Thoracic aorta (tissue), 2 donors: ENCODE measurements at places on chromosomes 13 and 19.

- no peak for DNase-seq
Observed at GRCh38 chr19:41792513-41793413, 3.6 kb upstream of the CEACAM3 start.

- peak; percentile 20 for DNase-seq
Observed at GRCh38 chr19:37902668-37903067, 3.7 kb downstream of the WDR87 start.

DNA sequence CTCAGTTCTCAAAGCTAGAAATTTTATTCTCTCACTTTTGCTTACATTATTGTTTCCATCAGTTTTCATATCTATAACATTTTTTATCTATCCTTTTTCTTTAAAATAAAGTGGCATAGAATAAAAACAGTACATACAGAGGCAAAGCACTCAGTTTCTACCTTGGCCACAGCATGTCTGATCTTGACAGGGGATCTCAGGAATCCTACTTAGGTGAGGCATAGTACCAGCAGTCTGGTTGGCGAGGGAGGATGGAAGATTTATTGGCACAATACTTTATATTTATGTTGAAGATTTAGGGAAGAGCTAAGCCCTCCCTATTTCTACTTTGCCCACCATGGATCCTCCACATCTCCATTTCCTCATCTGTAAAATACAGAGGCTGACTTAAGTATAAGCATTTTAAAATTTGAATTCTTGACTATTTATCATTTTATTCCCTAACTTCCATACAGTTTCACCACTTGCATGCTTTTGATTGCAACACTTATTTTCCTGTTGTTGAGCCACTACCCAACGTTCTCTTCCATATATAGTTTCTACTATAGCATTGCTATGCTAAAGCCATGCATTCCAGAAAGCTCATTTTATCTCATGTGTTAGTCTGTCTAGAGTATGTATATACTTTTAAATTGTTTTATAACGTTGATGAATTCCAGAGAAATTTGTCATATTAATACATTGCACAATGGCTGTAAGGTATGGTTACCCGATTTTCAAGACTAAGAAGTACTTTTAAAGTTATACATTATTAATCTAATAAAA lies 506.7 kb downstream of the KCTD12 start:
- no peak for DNase-seq

GRCh38 chr13:59677966-59678814 lies 485.5 kb downstream of the DIAPH3 start:
- no peak for DNase-seq

DNA sequence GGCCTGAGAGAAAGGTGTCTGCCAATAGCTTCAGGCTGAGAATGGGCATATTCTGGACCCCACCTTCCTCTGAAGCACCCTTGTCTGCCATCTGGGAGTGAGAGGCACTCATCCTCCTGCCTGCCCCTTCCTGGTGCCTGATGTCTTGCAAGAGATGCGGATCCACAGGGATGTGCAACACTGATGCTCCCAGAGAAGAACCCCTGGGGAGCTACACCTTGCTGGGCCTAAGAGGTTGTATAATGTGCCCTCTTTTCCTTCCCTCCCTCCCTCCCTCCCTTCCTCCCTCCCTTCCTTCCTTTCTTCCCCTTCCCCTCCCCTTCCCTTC lies 34.6 kb downstream of the ADPRHL1 start:
- DNase-seq, result no peak

DNA sequence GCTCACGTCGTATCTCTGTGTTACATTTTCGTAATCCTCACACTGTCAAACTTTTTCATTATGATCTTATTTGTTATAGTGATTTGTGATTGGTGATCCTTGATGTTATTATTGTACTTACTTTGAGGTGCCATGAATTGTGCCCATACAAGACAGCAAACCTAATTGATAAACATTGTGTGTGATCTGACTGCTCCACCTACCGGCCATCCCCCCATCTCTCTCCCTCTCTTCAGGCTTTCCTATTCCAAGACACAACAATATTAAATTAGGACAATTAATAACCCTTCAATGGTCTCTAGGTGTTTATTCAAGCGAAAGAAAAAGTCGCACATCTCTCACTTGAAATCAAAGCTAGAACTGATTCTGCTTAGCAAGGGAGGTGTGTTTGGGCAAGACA lies 349.3 kb downstream of the RBM26 start:
- no peak for DNase-seq

GRCh38 chr13:83150616-83151307 lies 731.5 kb downstream of the SLITRK1 start:
- no peak for DNase-seq

- no peak for DNase-seq
Observed at GRCh38 chr19:41457241-41457640, 14.3 kb downstream of the ERICH4 start.

- no peak for DNase-seq
Observed at GRCh38 chr19:30437869-30438268, 65.7 kb downstream of the ZNF536 start.

GRCh38 chr19:54470991-54471782 lies 1.9 kb downstream of the CDC42EP5 start:
- no peak for DNase-seq

- DNase-seq, result no peak
Observed at GRCh38 chr19:27858981-27859581, 1353.9 kb downstream of the UQCRFS1 start.

GRCh38 chr13:96744367-96745331 lies 249.6 kb downstream of the OXGR1 start:
- DNase-seq, result no peak

GRCh38 chr13:37690361-37690760 lies 91.8 kb upstream of the POSTN start:
- DNase-seq, result no peak

DNA sequence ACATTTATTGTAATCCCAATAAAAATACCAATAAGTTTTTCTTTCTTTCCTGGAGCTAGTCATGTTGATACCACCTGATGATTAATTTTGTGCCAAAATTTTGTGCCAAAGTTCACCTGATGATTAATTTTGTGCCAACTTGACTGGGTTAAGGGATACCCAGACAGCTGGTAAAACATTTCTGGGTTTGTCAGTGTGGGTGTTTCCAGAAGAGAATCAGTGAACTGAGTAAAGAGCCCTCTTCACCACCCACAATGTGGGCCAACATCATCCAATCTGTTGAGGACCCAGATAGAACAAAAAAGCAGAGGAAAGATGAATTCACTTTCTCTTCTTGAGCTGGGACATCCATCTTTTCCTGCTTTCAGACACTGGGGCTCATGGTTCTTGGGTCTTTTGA lies 292.9 kb downstream of the LMO7 start:
- DNase-seq, result no peak

GRCh38 chr13:21008026-21008425 lies 53.4 kb downstream of the LATS2 start:
- no peak for DNase-seq

DNA sequence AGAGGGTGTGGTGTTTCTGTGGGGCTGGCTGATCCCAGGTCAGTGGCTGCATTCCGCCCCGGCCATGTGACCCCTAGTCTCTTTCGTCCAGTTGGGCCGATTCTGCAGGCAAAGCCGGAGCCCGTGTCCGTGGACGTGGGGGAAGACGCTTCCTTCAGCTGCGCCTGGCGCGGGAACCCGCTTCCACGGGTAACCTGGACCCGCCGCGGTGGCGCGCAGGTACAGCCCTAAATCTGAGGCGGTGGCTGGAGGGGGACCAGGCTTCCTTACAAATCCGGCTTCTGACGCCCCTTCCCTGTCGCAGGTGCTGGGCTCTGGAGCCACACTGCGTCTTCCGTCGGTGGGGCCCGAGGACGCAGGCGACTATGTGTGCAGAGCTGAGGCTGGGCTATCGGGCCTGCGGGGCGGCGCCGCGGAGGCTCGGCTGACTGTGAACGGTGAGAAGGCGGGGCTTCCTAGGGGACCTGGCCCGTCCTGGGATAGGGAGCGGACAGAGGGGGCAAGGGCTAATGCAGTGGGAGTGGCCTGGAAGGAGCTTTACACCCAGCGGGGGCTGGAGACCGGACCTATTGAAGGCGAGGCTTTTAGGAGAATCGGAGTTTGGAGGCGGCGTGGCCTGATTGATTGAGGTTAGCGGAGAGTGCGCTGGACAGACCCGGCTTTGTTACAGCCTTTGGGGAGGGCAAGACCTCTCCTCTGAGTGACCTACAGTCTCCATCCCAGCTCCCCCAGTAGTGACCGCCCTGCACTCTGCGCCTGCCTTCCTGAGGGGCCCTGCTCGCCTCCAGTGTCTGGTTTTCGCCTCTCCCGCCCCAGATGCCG lies 4.3 kb downstream of the KIRREL2 start:
- DNase-seq, result no peak

DNA sequence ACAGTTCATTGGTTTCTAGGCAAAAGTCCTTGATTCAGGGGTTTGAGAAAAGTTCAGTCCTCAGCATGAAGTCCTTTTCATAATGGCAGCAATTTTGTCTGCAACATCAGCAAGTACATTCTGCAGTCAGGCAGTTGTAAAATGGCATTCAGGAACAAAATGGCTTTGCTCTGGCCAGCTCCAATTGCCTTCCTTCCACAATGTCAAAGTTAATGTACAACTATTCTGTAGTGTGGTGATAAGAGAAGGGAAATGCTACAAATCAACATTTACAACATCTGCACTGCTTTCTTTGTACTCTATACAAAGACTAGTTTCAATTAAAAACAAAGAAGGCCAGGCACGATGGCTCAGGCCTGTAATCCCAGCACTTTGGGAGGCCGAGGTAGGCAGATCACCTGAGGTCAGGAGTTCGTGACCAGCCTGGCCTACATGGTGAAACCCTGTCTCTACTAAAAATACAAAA lies 1.8 kb upstream of the NEK3 start:
- no peak for DNase-seq

DNA sequence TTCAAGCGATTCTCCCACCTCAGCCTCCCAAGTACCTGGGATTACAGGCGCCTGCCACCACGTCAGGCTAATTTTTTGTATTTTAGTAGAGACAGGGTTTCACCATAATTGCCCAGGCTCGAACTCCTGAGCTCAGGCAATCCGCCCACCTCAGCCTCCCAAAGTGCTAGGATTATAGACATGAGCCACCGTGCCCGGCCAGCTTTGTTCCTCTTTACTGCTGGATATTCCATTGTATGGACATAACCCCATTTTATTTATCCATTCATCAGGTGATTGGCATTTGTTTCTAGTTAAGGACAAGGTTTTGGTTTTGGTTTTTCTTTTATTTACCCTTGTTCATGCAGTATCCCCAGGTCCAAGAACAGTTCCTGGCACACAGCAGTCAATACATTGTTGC lies 4.1 kb upstream of the RPS9 start:
- no peak for DNase-seq

DNA sequence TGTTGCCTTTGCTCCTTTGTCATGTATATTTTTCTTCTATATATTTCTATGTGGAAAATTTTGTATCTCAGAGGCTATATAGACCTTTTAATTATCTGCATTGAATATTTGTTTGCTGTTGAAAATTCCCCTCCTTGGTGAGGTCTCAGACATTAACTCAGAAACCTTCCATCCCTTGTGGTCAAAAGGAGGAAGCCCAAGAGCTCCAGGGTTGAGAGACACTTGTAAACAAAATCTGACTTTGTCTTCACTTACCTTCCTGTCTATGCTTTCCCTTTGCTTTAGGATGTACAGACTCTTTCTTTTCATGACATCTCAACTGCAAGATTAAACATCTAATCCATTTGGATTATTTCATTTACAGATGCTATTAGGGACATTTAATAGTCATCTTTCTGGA lies 157.5 kb downstream of the PCDH20 start:
- DNase-seq, result no peak

DNA sequence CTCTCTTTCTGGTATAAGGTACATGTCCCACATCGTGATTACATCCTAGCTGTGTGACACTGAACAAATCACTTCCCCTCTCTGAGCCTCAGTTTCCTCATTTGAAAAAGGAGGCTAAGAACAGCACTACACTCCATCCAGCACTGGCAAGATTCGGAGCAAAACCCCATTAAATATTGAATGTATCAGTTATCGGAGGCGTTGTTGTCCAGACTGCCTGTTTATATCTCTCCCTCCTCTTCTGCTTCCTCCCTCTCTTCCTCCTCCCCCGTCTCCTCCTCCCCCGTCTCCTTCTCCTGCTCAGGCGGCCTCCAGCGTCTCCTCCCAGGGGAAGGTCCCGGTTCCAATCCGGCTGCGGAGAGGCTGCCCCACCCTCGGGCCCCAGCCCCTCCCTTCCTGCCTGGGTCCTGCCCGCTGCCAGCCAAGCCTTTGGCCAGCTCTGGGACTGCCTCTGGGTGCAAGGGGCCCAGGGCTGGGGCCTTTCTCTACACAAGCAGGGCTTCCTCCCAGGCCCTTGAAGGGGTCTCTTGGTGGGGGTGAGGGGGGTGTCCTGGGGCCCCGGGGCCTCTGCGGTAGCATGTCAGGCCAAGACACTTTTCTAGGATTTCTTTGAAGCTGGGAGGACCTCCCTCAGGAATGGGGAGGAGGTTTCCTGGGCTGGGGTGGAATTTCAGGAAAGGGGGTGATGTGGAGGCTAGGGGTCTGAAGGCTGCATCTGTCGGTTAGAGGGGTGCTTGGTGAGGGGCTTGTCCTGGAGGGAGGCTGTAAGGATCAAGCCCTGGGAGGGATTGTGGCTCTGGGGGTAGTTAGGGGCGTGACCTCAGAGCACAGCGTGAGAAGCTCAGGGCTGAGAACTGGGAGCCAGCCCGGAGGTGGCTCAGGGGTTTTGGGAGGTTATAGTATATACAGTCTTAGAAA lies 1.9 kb downstream of the RRAS start:
- peak; percentile 55 for DNase-seq

DNA sequence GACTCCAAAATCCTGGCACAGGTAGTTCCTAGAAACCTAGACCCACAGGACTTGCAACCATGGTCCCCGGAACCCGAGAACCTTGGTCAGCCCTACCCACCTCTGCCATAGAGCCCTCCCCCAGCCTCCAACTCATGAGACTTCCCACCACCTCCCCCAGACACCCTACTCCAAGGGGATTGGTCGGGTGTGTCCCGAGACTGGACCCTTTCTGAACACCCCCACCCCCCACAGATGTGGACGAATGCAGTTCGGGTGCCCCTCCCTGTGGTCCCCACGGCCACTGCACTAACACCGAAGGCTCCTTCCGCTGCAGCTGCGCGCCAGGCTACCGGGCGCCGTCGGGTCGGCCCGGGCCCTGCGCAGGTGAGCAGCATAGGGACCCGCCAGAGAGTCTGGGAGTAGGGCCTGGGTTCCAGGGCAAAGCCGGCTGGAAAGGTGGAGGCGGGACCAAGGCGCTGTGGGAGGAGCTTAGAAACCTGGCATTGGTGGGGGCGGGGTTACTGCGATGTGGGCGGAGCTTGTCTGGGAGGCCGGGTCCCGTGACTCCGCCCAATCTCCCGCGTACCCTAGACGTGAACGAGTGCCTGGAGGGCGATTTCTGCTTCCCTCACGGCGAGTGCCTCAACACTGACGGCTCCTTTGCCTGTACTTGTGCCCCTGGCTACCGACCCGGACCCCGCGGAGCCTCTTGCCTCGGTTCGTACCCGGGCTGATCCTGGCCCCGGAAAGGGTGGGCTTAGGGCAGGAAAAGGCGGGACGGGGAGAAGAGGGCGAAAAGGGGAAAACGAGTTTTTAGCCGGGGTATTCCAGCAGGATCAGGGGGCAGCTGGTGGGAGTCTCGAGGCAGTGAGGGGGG lies 11.9 kb downstream of the LTBP4 start:
- DNase-seq, result no peak

GRCh38 chr19:12797141-12797587 lies 4.4 kb downstream of the PRDX2 start:
- DNase-seq, result no peak

- DNase-seq, result no peak
Observed at GRCh38 chr19:14558370-14559066, 13.3 kb downstream of the NDUFB7 start.

- DNase-seq, result no peak
Observed at GRCh38 chr13:100658363-100658762, 16.2 kb downstream of the TMTC4 start.

- no peak for DNase-seq
Observed at GRCh38 chr13:81058211-81058915, 717.4 kb upstream of the SPRY2 start.

- DNase-seq, result no peak
Observed at GRCh38 chr13:106010836-106011235, 524.6 kb downstream of the EFNB2 start.
